ENCODE measurements at places on chromosomes 6 and 20.

DNA sequence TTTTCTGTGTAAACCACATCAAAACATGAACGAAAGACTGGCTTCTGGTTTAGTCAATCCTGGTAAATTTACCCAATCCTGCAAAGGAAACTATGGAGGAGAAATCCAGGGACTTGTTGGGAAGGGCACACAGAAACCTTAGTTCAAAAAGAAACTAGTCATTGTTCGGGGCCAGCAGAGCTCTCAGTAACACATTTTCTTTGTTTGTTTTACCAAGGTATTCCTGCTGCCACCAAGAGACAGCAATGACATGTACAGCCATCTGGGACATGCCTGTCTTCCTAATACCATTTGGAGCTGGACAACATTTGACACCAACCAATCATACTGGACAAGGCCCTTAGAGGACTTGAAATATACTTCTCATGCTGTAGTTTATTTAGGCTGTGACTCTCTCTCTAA lies 8.3 kb downstream of the OARD1 start:
- no peak for DNase-seq

DNA sequence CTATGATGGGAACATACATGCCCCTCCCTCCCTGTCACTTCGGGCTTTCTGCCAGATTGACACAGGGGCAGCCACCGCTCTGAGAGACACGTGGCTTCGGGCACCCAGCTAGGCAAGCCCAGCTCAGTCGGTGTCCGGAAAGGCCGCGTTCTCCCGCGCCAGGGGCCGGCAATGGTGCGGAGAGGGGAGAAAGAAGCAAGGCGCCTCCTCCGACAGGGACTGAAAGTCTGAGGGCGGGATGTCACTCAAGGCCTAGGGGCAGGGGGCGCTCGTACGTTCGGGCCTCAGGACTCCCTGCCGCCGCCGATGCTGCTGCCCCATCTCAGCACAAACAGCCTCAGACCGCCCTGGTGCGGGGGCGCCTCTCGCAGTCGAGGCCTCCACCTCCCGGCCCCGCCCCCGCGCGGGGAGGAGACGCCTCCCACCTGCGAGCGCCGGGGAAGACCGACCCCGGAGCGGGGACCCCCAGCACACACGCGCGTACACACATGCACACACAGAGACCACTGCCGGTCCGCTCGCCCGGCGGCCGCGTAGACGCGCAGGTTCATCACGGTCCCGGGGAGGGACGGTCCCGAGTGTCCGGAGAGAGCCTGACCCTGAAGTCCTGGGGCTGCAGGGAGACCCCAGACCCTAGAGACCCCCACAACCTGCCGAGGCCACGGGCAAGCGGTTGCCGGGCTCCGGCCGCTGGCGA lies 1.9 kb downstream of the GRM4 start:
- peak; percentile 70 for DNase-seq

DNA sequence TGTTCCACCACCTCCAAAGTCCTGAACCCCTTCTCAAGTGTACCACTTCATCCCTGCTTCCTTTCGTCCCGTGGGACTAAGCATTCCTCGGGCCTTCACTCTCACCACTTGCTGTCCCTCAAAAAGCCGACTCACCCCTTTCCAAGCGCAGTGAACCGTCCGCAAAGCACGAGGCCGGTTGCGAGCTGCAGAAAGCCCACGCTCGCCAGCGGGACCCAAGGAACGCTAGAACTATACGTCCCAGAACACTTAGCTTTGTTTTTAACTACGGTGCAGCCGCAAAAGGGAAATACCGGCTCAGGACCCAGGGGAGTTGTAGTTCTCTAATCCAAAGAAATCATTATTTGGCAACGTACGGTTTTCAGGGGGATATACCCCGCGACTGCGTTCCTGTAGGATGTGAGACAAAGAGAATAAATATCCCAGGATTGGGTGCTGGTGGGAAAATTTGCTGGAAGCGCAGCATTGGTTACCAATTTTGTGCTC lies 416 bp upstream of the POLR1H start:
- no peak for DNase-seq

DNA sequence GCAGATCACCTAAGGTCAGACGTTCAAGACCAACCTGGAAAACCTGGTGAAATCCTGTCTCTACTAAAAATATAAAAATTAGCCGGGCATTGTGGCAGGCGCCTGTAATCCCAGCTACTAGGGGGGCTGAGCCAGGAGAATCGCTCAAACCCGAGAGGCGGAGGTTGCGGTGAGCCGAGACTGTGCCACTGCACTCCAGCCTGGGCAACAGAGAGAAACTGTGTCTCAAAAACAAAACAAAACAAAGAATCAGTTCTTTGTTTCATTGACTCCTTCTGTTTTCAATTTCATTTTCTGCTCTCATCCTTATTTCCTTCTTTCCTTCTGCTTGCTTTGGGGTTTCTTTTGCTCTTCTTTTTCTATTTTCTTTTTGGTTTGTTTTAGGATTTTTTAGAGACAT lies 8.9 kb upstream of the TMEM14C start:
- DNase-seq, result no peak

DNA sequence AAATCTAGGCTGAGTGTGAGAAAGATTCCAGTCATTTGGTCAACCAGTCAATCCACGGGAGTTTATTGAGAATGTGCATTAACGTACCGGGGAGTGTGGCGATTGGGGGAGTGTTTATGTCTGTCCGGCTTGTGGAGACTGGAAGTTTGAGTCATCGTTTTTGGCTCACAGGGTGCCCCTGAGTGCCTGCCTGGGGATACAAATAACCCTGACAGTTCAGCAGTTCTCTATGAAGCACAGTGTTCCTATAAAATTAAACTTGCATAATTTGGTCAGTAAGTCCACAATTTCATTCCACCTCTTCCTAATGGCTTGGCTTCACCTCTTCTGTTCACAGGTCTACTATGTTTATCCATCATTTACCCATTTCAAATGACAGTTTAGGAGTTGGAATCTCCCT lies 72.6 kb upstream of the PLEKHG1 start:
- no peak for DNase-seq

- DNase-seq, result no peak
Observed at GRCh38 chr6:15242937-15243614, 2.8 kb upstream of the JARID2 start.

- peak; percentile 66 for DNase-seq
Observed at GRCh38 chr6:11585426-11586016, 48.0 kb downstream of the TMEM170B start.

GRCh38 chr20:15862178-15862577 lies 711.1 kb downstream of the KIF16B start:
- DNase-seq, result no peak

GRCh38 chr20:43721429-43722152 lies 5.2 kb downstream of the GTSF1L start:
- DNase-seq, result no peak

GRCh38 chr20:62428396-62429295 lies 1.3 kb upstream of the RBBP8NL start:
- DNase-seq, result no peak

DNA sequence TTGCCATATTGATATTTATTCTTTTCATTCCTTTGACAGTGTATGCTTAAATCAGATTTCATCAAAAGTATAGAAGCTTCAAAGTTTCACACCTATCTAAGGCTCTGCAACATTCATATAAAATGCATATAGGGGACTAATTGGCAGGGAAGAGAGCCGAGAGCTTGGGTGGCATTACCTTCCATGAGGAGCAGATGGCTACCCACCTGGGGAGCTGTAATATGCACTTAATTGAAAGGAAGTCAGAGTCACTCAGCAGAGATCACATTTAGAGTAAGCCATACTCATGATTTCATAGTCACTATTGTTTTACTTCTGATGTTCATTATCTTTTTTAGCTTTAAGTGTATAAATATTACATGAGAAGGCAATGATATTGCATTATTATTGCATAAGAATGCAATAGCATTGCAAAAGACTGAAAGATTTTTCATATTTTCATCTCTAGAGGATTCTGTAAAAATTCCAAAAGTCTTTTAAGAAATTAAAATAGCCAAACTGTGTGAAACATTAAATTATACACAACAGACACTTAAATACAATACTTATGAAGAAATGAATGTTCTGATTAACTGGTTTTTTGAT lies 1305.2 kb downstream of the EPHA7 start:
- no peak for DNase-seq

GRCh38 chr20:2637246-2637645 lies 15.2 kb upstream of the NOP56 start:
- no peak for DNase-seq

- no peak for DNase-seq
Observed at GRCh38 chr6:140083375-140083774, 708.9 kb upstream of the CITED2 start.

- DNase-seq, result no peak
Observed at GRCh38 chr20:49540232-49540620, 27.7 kb downstream of the PTGIS start.

DNA sequence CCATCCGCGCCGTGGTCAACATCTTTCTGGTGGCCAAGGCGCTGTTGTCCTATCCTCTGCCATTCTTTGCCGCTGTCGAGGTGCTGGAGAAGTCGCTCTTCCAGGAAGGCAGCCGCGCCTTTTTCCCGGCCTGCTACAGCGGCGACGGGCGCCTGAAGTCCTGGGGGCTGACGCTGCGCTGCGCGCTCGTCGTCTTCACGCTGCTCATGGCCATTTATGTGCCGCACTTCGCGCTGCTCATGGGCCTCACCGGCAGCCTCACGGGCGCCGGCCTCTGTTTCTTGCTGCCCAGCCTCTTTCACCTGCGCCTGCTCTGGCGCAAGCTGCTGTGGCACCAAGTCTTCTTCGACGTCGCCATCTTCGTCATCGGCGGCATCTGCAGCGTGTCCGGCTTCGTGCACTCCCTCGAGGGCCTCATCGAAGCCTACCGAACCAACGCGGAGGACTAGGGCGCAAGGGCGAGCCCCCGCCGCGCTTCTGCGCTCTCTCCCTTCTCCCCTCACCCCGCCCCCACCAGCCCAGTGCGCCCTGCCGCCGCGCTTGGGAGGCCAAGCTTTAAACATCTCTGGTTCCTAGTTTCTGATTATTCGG lies 4.0 kb downstream of the SLC32A1 start:
- no peak for DNase-seq

DNA sequence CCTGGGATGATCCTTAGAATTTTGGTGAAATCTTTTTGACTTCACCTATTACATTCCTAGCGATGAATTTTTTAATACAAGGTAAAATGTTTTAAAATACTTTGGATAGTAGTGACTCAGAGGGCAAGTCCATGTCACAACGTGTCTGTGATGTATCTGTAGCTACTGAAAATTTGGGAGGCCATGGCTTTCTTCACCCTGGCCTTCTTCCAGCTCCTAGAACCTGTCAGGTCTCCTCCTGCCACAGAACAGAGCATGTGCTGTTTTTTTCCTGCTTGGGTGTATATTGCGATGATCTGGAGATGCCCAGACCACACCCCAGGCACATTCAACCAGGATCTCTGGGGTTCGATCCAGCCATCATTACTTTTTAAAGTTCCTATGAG lies 194.4 kb downstream of the BTBD3 start:
- DNase-seq, result no peak

DNA sequence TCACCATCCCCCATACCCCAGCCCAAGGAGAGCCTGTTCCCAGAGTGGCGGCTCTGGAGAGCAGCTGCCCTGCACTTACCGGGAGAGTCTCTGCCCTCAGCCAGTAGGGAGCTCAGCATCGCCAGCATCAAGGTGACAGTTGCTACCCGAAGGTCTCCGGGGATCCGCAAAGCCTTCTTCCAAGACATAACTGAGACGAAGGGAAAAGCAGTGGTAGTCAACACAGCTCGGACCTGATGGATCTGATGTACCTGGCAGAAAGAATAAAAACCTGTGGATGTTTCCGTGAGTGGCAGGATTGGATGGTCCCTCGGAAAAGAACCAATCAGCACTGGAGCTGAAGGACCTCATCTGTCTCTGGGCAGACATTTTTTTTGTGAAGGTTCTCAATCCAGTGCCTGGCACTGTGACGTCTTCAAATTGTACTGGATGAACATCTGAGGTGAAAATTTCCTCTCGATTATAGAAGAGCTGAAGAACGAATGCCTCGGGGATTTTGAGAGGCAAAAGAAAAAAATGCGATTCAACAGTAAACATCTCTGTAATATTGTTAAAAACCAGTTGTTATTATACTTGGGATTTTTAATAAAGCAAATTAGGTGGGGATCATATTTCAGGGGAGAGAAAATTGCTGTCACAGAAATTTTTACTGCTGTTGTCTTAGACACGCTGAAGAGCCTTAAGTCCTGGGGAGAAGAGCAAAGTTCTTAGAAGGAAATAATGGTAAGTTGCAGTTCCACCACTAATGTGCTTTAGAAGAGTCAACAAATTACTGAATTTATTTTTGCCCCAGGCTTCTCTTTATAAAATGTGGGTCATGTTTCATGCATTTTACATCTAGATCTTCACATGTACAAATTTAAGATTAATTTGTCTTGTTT lies at the start of gene HLA-DQB1:
HLA-DQB1 (minus strand) TSS at position 238 of the 881 bp plus-strand sequence; CDS start at position 188, 50 bp downstream.
- peak; percentile 84 for DNase-seq

GRCh38 chr20:53387983-53388675 lies 205.5 kb downstream of the ZNF217 start:
- no peak for DNase-seq

DNA sequence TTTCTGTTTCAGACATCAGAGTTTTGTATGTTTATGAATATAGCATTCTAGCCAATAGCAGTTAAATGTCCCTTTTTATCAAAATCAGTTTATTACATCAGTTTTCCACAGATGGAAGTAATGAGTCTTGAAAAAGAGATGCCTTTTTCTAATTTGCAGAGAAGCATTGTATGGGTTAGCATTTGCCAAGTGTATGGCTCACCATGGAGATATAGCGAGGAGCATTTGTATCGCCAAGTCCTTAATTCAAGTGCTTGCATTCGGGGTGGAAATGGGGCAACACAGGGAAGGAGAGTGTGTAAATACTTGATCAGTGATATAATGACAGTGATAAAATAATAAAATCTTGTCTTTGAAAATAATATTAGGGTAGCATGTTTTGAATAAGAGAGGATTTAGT lies 42.9 kb downstream of the TXLNB start:
- DNase-seq, result no peak

DNA sequence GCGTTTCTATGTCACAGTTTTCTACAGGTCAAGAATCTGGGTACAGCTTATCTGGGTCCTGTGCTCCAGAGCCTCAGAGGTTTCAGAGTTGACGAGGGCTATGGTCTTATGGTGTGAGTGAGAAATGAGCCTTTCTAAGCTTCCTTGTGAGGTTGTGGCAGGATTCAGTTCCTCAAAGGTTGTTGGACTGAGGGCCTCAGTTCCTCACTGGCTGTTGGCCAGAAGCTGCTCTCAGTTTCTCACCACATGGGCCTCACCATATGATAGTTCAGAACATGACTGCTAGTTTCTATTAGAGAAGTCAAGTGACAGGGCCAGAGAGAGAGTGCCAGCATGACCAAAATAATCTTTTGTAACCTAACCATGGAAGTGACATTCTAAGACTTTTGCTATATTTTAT lies 96.1 kb downstream of the NUS1 start:
- DNase-seq, result peak; percentile 19

DNA sequence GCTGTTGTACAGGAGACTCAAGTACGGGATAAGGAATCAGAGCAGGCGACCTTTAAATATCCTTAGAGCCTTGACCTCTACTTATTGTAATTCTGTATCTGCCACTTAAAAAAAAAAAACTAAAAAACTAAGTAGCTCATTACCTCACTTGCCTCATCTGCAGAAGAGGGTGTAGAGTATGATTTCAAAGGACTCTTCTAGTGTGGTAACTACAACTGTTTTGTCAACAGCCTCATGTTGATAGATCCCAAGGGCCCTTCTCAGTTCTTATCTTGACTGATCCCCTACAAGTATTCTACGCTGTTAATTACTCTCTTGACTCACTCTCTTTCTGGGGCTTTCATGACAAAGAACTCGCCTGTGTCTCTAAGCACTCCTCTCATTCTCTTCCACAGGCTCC lies 16.7 kb upstream of the PDYN start:
- DNase-seq, result no peak

GRCh38 chr6:46254946-46255345 lies 84.2 kb upstream of the ENPP5 start:
- DNase-seq, result no peak

GRCh38 chr6:62716719-62717118 lies 430.7 kb upstream of the KHDRBS2 start:
- DNase-seq, result no peak

- no peak for DNase-seq
Observed at GRCh38 chr20:61857884-61858283, 207.8 kb downstream of the TAF4 start.

Measured in GM13977 (cell line).